ENCODE measurements at places on chromosomes 13 and 19.

- peak; percentile 3 for DNase-seq
Measured at GRCh38 chr13:107650081-107650701, 565.1 kb downstream of the LIG4 start.

DNA sequence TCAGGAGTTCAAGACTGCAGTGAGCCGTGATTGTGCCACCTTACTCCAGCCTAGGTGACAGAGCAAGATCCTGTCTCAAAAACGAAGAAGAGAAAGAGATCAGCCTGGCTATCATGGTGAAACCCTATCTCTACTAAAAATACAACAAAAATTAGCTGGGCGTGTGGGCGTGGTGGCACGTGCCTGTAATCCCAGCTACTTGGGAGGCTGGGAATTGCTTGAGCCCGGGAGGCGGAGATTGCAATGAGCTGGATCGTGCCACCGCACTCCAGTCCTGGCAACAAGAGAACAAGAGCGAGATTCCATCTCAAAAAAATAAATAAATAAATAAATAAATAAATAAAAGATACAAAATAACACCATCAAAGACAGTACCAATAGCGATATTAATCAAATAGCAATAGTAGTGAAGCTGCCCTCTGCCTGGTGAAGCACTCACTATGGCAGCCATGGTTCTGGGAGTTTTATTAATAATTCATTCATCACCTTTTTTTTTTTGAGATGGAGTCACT is 53.9 kb downstream of the NFIC start:
- no peak for DNase-seq

- no peak for DNase-seq
Measured at GRCh38 chr13:21138561-21138960, 37.8 kb downstream of the SKA3 start.

GRCh38 chr13:48344264-48344663 is 40.7 kb downstream of the RB1 start:
- DNase-seq = no peak

DNA sequence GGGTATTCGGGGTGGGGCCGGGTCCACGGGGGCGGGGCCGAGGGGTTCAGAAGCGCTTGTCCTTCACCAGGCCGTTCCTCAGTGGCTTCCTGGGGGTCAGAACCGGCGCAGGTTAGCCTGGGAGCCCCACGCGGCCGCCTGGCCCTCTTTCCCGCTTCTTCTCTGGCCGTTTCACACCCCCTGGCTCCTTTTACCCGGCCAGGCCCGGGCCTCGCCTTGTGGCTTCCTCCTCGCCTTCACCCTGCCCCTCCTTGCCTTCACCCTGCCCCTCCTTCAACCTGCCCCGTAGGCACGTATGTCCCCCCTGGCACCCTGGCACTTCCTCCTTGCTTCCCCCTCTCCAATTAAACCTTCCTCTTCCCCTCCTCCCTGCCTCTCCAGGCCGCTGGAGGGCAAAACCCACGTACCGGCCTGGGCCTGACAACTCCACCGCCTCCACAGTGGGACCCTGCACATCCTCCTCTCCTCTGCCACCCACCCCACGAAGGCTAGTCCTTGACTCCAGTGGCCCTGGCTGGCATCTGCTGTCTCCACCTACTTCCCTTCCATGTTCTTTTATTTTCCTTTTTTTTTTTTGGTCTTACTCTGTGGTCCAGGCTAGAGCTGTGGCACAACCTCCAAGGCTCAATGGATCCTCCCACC is 25.3 kb downstream of the CERS1 start:
- DNase-seq = no peak

DNA sequence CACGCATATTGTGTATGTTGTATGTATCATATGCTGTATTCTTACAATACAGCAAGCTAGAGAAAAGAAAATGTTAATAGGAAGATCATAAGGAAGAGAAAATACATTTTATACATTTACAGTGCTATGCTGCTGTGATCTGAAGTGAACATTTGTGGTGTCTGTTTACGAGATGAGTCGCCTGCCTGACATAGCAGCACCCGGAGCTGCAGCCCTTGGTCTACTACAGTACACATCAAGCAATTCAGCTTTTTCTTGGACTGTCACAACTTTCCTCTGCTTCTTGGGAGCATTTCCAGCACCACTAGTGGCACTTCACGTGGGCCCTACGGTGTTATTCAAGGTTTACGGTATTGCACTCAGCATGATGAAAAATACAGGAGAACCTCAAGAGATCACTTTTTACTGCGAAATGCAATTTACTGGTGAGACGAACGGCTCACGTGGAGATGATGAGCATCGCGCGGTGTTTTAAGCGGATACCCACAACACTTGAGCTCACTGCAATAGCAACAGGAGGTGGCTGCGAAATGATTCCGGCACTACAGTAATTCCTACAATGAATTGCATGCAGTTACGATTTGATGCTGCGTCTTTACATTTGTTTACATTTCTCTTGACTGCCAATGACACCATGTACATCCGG is 308.4 kb downstream of the FGF9 start:
- no peak for DNase-seq

DNA sequence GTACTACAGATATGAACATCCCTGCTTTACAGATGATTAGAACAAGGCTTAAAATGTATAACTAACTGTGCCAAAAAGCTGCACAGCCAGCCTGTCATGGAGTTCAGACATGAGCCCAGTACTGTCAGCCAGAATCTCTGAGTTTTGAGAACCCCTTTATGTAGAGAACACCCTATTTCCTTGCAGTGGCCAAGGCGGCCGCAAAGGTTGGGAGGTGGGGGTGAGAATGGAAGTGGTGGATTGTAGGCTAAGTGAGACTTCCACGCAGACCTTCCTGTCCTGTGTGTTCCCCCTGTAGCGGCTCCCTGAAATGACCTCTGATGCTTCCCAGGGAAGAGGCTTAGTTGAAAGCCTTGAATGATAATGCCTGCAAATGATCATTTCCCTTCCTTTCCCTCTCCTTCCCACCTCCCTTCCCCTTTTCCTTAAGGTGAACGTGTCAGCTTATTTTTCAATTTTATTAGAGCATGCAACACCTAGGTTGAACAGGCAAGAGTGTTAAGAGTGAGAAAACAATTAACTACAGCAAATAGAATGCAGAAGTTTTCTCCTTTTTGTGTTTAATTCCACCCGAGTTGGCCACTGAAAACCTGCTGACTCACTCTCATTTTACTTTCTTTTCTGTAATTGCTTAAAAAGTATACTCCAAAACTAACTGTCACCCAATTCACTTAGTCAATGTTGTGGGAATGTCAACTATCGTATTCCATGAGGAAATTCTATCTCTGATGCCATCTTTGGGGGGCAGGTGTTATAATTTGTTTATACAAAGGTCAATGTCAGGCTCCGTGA is 167.0 kb upstream of the EDNRB start:
- no peak for DNase-seq

DNA sequence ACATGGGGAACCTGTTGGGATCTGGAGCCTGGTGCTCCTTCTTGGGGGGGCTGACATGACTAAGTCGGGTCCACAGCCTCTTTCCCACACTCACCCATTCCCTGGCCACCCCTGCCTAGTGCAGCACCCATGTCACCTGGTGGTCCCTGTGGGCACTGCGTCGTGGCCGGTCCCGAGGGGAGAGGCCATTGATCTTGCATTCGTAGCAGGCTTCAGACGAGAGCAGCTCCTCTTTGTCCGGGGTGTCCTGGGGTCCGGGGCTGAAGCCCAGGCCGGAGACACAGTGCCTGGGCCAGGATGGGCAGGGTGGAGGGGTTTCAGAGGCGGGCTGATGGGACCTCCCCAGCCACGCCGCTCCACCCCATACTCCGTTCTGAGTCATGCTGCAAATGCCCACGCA is 19.4 kb downstream of the CCL25 start:
- no peak for DNase-seq

DNA sequence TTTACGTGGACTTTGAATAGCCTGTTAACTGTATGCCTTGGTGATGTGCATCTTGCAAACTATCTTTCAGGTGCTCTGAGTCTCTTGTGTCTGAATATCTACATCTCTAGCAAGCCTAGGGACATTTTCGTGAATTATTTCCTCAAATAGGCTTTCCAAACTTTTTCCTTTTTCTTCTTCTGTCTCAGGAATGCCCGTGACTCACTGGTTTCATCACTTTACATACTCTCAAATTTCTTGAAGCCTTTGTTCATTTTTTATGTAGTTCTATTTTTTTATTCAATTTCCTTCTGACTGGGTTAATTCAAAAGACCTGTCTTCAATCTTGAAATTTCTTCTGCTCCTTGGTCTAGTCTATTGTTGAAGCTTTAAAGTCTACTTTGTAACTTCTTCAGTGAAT is 332.2 kb downstream of the OXGR1 start:
- no peak for DNase-seq

DNA sequence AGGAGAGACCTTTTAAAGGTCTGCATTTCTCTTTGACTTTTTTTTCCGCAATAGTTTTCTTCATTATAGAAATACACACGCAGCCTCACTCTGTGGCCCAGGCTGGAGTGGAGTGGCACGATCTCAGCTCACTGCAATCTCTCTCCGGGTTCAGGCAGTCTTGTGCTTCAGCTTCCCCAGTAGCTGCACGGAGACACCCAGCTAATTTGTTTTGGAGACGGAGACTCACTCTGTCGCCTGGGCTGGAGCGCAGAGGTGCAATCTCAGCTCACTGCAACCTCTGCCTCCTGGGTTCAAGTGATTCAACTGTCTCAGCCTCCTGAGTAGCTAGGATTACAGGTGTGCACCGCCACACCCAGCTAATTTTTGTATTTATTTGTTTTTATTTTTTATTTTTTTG is 11.7 kb upstream of the MKNK2 start:
- no peak for DNase-seq

DNA sequence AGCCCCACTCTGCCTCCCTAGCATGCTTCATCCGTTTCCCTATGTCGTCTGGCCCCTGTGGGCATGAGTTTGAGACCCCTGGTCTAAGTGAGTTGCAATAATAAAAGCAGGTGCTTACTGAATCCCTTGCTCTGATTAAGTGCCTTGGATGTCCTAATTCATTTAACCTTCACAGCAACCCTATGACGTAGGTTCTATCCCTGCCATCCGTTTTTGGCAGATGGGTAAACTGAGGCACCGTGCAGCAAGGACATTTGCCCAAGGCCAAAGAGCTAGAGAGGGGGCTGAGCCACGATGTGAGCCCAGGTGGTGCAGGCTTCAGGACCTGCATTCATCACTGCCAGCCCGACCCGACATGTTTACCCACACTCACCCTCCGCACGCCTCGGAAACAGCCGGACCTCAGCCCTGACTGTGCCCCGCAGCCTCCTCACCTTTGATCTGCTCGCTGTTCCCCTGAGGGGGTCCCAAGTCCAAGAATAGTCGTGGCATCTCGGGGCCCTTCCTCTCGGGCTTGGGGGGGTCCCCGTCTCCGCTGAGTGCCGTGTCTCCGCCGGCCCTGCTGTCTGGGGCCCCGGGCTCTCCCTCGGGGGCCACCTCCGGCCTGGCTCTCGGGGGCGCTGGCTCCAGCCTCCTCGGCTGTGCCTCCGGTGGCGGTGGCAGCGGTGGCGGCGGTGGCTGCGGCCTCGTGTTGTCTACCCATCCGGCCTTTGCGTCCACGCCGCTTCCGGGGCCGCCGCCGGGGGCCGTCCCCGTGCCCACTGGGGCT is 14.5 kb downstream of the LMTK3 start:
- no peak for DNase-seq

- no peak for DNase-seq
Measured at GRCh38 chr19:32802840-32803239, 66.7 kb downstream of the SLC7A9 start.

- no peak for DNase-seq
Measured at GRCh38 chr13:75685239-75685697, 49.1 kb downstream of the LMO7 start.

DNA sequence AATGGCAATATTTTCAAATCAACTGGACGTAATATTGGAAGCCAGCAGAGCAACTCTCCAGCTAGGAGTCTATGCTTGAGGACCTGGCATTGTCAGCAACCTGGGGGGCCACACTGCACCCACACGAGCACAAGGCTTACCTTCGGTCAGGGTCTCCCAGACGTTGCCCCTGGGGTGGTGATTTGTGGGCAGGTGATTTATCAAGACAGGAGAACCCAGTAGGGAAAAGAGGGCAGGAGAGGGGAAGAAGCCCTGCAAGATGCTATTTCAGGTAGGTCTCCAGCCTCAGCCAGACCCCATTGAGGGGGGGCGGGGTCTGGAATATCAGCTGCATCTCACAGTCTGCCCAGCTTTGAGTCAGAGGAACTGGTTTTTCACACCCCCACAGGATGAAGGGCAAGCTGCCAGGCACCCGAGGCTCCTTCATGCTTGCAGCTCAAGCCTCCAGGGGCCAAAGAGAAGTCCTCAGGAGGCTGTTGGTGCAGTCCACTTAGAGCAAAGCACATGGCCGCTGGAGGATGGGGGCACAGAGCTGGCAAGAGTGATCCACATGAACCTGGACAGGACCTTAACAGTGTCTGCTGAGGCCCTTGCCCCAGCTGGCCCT is 80.9 kb upstream of the UQCRFS1 start:
- DNase-seq = no peak

DNA sequence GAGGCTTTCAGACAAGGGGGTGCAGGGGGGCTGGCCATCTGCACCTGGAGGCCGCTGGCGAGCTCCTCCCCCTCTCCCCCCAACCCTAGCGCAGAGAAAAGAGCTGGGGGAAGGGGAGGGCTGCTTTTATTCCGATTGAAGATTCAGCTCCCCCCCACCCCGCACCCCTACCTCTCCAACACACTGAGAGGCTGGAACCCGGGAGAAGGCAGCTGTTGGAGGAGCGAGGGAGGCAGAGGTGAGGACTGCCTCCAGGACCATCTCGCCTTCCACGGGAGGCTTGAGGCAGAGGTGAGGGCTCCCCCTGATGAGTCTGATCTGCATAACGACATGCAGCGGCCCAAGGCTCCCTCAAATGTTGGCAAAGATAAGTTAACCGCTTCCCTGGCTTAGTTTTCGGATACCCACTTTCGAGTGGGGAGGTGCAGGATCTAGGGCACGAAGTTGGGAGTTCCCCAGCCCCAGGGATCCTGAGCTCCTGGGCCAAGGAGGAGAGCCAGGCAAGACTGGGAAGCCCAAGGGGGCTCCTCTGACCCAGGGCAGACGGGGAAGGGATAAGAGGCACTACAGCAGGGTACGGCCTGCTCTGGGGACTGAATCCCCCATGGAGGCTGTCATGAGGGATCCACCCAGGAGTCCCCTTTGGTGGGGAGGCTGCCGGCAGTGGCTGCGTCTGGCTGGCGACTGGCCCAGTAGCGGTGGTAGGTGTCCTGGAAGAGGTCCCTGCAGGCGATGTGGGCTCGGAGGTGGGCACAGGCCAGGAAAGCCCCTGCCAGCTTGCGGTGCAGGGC is 1.2 kb upstream of the NUMBL start:
- no peak for DNase-seq

DNA sequence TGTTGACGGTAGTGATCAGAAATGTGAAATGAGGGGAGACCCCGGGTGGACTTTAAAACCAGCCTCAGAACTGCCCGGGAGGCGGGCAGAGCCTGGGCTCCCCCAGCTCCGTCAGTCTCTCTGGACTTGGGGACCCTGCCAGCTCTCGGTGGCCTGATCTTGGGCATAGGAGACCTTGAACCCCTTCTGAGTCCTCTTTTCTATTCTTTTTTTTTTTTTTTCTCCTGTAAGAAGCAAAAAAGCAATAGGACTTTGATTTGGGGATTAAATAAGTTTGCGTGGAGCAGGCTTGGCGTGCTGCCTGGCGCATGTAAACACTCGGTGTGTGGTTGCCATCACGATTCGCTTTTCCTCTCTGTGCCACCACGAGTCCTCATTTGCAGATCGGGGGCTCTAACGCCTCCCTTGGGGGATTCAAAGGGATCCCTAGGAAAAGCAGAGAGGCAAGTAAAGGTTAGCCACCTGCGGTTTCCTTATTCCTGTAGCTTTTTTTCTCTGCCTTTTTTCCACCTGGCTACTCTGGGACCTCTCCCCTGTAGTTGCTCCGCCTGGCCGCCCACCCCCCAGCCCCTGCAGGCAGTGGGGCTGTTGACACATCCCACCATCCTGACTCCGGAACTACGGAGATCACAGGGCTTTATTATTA is 1.3 kb downstream of the SAFB start:
- DNase-seq = peak; percentile 8
